NCI-H1436 (cell line): ENCODE measurements at places on chromosomes 2 and 18.

DNA sequence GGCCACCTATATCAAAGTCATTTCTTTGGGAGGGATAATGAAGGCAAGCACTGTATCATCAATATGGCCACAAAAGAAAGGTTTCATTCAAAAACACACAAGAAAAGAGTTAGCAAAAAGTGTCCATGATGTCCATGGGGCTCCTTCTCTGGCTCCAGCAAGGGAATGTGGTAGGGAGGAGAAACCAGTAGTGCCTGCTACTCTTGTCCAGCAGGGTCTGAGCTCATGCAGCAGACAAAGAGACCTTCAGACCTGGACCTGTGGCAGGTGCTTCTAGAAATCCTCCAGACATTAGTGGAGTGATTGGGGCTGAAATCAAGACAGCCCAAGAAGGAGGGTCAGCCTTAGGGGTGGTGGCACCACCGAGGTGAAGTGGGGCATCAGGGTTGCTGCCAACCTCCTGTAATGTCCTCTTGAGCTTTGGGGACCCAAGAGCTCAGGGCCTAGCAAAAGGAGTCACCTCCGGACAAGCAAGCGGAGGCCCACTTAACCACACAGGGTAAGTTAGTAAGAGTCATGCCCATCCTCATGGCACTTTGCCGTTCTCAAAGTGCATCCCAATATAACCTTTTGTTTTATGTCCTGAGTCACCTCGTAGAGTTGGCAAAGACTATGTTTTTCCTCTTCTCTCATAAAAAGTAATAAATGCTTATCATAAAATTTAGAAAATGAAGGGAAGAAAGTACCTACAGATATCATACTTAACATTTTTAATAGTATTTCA is 112.6 kb upstream of the YPEL5 start:
- DNase-seq, result no peak

- DNase-seq, result no peak
These were observed 39.6 kb upstream of the BOD1L2 start for GRCh38 chr18:57107140-57107832.

DNA sequence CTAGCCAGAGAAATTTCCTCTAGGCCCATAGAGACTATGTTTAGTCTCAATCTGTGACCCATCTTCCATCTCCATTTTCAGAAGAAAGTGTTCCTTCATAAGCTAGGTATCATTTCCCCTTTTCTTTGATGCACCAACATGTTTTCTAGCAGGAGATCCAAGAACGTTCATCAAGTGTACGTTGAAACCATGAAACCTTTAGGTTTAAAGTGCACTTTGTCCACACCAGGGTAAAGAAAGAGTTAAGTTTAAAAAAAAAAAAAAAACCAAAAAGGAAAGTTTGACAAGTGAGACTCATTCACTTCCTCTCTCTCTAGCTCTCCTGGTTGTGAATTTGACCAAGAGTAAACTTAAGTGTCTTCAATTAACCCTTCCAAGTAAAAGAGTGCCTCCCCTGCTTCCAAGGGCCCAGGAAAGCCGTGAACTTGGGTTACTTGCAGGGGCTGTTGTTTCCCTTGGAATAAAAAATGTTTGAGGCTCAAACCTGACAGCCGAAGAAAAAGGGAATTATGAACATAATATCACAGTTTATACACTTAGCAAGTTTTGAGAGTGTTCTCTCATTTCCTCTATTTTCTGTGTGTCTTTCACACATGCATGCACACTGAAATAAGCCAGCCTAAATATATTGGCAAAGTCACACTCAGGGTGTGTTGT is 56.7 kb downstream of the LBH start:
- DNase-seq, result no peak

- no peak for DNase-seq
These were observed 186.4 kb upstream of the ST6GAL2 start for GRCh38 chr2:107072150-107072940.

DNA sequence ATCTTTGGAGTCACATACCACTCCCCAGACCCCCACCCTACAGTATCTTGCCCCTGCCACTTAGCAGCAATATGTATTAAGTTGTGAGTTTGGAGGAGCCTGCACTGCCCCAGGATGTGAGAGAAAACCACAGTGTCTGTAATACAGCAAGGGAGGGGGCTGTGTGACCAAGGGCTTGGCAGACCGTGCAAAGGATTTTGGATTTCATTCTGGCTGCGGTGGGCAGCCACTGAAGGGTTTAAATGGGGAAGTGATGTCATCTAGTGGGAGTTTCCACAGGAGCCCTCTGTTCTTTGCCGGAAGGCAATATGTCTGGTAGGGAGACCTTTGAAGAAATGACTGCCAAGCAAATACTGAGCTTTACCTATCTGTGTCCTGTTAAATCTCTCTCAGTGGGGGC is 202.4 kb downstream of the FHOD3 start:
- no peak for DNase-seq

DNA sequence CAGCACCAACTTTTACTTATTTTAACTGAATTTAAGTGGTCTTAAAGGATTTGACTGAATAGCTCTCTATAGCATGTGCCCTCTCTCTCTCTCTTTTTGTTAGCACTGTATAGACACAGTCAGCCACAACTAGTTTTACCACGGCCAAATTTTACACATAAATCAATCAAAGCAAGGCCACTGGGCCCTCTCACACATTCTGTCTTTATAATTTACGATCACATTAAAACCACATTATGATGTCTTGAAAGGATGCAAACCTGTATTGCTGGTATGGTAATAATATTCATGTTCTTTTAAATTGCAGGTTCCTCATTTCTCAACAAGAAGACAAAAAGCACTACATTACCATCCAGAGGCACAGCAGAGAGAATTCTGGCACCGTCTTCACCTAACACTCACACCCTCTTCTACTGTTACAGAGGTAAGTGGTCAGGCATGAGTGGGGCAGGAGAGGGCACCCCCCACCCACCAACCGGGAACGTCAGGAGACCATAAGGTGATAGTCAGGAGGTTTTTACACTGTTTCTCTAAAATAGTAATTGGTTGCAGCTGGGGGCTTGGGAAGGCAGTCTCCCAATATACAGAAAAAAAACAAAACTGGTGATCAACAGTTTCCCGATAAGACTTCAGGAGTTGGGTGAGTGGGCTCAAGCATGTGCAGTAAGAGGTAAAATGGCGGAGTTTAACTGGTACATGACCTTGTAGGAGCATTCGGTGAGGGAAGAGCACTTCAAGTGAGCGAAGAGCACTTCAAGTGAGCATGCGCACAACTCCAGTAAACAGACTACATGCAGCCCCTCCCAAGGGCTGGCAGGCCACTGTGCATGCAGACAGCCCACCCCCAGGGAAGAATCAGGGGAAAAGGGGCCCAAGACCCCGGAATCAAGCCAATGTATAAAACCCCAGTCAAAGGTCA is 296.7 kb downstream of the PIEZO2 start:
- no peak for DNase-seq

GRCh38 chr18:61791031-61791430 is 101.8 kb downstream of the RNF152 start:
- DNase-seq, result no peak

- DNase-seq, result no peak
These were observed 58.8 kb downstream of the PARD3B start for GRCh38 chr2:204604061-204604460.

DNA sequence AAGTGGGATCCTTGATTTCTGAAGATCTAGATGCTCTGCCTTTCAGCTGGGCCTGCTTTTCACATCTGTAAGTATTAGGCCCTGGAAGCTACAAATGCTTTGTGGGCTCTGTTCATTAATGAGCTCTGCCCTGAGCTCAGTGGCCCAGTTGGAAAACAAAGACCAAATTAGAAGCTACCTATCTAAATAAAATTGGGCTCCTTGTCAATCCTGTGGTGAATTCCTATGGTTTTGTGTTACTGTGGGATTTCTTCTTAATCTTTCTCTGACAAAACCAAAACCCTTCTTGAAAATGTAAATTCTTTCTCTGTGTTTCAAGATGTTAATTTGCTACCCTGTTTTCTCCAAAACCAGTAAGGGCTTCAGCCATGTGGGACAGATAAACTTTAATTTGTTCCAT is 219.0 kb upstream of the HS6ST1 start:
- DNase-seq, result no peak

DNA sequence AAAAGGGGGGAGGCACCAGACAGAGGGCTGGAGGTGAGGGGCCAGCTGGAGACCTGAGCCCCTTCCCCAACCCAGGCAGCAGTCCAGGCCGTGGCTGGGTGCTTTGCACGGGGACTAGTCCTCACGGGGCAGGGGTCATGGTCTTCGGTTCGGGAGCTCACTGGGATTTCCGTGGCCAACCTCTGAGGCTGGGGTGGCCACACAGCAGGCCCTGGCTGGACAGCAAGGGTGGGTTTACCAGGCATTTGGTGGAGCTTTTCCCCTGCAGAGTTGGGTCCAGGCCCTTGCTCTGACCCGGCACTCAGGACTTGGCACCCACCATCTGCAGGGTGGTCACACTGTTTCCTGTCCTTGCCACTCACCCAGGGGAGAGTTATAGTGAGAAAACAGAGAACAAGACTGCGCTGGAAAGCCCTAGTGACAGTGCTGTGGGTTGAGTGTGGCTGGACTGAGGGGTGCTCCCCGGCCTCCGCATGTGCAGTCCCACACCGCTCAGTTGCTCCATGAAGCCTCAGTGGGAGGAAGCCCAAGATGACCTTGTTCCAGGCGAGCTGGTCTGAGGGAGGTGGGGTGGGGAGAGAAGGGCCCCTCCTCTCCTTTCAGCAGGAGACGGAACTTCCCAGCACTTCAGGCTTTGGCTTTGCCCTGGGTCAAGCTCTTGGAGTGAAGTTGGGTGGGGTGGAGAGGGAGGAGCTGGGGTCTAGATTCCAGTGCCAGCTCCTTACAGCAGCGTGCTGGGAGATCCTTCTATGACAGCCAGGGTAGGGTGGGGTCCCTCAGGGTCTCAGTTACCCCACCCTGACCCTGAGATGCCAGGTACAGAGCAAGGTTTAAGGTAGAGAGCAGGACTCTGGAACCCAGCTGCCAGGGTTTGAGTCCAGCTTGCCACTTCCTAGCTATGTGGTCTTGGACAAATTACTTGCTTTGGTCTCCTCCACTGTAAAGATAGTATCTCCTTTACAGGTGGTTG is 219.8 kb downstream of the DYSF start:
- no peak for DNase-seq

GRCh38 chr2:120836281-120836680 is 100.6 kb downstream of the GLI2 start:
- no peak for DNase-seq

- no peak for DNase-seq
These were observed 27.9 kb downstream of the MARCO start for GRCh38 chr2:118969734-118970395.

DNA sequence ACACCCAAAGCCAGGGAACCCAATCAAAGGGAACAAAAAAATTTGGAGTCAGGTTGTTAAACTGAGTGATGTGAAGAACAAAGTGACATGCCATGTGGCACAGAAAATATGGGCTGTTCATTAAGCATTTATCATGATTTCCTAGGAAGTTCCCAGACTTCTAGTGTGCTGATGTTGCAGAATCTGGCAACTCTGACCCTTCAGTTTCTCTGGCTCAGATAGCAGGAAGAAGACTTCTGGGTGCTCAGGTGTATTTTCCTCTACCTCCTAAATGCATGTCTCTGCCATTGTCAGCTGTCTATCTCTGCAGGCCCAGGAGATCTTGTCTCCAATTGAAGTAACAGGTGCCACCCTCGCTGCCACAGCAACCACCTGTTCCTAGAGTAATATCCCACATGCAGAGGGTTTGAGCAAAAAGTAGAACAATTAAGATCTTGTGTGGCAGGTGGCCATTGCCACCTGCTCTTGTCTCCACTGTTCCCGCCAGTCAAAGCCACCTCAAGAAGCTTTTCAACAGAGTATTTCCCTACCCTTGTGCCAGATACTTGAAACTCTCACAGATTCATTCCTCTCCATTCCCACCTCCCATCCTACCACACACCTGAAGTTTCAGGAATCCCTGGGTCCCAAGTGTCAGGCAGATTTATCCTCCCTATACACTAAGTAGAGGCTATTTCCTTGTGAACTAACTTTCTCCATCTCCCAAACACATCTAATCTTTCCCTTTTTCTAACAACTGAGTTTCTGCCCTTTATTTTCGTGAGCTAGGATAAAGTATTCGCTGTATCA is 533.7 kb upstream of the CHAC2 start:
- no peak for DNase-seq

DNA sequence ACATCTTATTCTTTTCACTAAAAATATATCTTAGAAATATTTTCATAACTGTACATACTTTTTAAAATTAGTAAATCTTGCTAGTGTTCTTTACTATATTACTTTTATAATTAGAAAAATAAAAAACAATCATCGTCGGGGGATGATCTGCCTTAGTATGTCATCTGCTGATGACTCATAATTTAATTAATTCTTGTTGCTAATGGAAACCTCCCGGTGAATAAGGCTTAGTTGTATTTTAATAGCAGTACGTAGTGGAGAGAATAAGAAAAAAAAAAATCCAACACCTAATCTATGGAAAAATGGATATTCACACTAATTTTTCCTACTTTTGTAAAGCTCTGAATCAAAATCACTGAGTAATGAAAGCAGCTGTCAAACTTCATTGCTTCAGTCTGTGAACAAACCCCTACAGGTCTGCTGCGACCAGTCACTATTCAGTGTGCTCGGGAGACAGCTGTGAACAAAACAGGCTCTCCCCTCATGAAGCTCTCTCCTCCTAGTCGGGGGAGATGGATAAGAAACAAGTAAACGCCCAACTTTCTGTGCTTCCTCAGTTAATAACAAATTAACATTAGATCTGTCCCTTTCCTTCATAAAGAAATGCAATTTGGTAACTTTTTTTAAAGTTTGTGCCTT is 97.4 kb upstream of the UPP2 start:
- no peak for DNase-seq

GRCh38 chr2:217714287-217714751 is 288.5 kb downstream of the TNS1 start:
- DNase-seq, result no peak

- DNase-seq, result peak; percentile 80
These were observed at the start of gene SH3BP4 for GRCh38 chr2:234951664-234952269. SH3BP4 (plus strand) TSS chr2:234952017; CDS start chr2:235035003, 82,986 bp downstream.

DNA sequence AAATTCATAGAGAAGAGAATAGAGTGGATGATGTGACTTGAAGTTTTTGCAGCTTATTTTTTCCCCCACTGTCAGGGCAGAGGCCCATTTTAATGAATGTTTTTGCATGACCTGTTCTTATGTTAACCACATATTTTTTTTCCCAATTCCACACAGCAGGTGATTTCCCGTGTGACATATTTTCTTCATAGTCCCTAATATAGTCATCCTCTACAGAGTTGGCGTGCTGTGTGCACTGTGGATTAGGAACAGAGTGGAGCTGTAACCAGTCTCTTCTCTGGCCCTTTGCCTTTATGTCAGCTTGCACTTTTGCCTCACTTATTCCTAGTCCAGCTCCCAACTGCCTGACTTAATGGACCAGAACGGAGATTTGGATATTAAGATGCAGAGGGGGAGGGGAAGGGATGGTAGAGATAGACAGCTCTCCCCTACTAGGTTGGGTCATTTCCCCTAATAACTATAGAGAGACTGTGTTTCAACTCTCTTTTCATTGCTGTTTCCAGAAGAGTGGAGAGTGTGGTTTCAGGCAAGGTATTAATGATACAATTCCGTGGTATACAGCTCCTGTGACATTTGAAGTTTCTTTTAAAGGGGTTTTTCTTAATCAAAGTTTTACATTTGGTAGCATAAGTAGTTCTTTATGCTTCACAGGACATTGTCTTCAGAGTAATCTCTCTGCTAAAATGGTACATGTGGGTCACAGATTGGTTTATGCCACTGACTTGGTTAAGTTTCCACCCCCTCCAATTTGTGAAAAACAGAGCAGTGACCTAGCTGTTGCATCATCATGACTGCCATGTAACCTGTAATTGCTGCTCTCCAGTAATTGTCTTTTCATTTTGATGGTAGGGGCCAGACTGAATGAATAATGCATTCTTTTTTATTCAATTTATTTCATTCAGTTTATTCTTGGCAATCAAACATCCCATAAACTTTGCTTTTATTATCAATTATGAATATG is 161.3 kb downstream of the HAUS1 start:
- DNase-seq, result no peak

- DNase-seq, result no peak
These were observed 89.3 kb upstream of the OTOS start for GRCh38 chr2:240229603-240230235.
